Pancreas (tissue), 10 donors: ENCODE measurements at places on chromosomes 1 and 21. TPM values are rescaled to one million over a fixed set of nuclear protein-coding genes. Genes with fewer than 3 reads are reported as not detected.

GRCh38 chr21:45135868-45136267 is 61.5 kb downstream of the ADARB1 start:
- no peaks in the 10 kb centered on the region for H3K4me1 ChIP-seq
- no peaks in the 10 kb centered on the region for H3K36me3 ChIP-seq
- no peak overlapping the region for H3K4me3 ChIP-seq
- no peak for DNase-seq

- no peak overlapping the region for H3K4me3 ChIP-seq
- no peak for DNase-seq
- no peaks in the 10 kb centered on the region for H3K27me3 ChIP-seq
- H3K36me3 ChIP-seq, result no peaks in the 10 kb centered on the region
- no peak overlapping the region for H3K27ac ChIP-seq
These were observed 1.6 kb downstream of the TADA1 start for GRCh38 chr1:166874464-166874863.

- H3K4me3 ChIP-seq, result no peak overlapping the region
- no peak overlapping the region for H3K27ac ChIP-seq
- DNase-seq, result no peak
- no peaks in the 10 kb centered on the region for H3K4me1 ChIP-seq
- H3K36me3 ChIP-seq, result no peaks in the 10 kb centered on the region
- H3K27me3 ChIP-seq, result no peaks in the 10 kb centered on the region
These were observed 65.5 kb upstream of the AK4 start for GRCh38 chr1:65082346-65083040.

The HSPB7 gene
- 0.65 TPM for total RNA-seq

GRCh38 chr21:44337449-44337848 is 1.7 kb downstream of the CFAP410 start:
- H3K27ac ChIP-seq, result no peak overlapping the region
- H3K4me1 ChIP-seq, result no peaks in the 10 kb centered on the region
- no peaks in the 10 kb centered on the region for H3K36me3 ChIP-seq
- H3K4me3 ChIP-seq, result no peak overlapping the region
- no peaks in the 10 kb centered on the region for H3K27me3 ChIP-seq

DNA sequence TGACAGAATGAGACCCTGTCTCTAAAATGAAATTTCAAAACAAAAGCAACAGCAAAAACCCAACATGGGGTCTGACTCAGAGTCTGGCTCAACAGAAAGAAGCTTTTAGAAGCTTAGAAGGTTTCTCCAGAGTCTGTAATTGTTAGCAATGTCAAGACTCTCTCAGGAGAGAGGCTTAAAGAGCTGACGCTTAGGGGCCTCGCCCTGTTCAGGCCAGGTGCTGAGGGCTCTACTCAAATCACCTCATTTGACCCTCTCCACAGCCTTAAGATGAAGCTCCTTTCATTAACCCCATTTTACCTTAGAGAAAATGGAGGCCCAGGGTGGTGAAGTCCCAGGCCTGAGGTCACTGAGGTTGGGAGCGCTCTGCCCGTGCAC is 5.3 kb upstream of the KIF17 start:
- no peak overlapping the region for H3K27ac ChIP-seq
- H3K27me3 ChIP-seq, result no peaks in the 10 kb centered on the region
- H3K4me3 ChIP-seq, result no peak overlapping the region

- no peak overlapping the region for H3K27ac ChIP-seq
- no peak for DNase-seq
- H3K4me1 ChIP-seq, result no peaks in the 10 kb centered on the region
These were observed 29.6 kb upstream of the LRRC8D start for GRCh38 chr1:89791064-89791726.

DNA sequence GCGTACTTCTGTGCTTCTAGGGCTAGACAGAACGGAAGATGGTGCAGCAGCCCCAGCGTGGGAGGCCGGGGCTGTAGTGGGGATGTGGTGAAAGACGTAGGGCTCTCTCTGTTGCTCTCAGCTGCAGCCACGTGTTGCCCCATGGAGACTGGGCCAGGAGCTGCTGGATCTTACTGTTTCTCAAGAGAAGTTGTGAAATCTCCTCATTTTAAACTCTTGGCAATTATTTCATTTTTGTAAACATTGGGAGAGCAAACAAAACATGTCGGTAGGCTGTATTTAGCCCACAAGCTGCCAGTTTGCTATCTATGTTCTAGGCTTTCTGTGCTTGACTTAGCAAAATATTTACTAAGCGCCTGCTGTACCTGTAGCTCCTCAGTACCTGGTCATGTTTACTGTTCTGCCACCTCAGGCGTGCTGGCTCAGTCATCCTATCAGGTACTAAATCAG is 15.9 kb upstream of the ELOA start:
- peaks cover 34% of the 10 kb centered on the region for H3K4me1 ChIP-seq
- no peaks in the 10 kb centered on the region for H3K36me3 ChIP-seq
- H3K27me3 ChIP-seq, result no peaks in the 10 kb centered on the region
- peak overlapping the region; percentile 78 for H3K27ac ChIP-seq
- DNase-seq, result peak; percentile 79

The FAM131C gene
- 1.9 TPM for total RNA-seq

DNA sequence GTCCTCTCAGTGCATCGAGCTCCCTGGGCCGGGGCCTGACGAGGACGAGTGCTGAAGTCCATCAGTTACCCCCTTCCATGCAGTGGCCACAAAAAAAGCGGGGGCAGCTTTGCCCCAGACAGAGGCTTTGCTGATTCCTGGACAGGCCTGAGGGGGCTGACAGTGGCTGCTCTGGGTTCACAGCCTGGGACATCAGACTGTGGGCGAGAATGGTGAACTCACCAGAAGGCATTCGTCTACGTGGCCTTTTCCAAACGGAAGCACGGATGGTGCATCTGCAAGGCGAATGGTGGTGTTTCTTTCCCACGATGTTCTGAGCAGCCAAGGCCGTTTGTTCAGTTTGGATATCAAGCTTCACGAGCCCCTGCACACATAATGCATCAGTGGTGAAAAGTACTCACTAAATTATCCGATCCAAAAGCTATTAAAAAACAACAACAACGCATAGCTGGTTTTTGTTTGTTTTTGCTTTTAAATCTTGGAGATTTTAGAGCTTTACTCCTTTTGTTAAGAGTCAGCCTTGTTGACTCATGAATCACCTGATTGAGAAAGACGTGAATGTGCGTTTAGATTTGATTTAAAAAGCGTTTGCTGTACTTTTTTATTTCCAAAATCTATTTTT is 6.3 kb upstream of the ZBTB21 start:
- H3K4me3 ChIP-seq, result no peak overlapping the region
- H3K4me1 ChIP-seq, result peaks cover 1% of the 10 kb centered on the region
- H3K27me3 ChIP-seq, result no peaks in the 10 kb centered on the region
- DNase-seq, result no peak
- no peaks in the 10 kb centered on the region for H3K36me3 ChIP-seq

The TXNIP gene
- total RNA-seq, result 303 TPM

DNA sequence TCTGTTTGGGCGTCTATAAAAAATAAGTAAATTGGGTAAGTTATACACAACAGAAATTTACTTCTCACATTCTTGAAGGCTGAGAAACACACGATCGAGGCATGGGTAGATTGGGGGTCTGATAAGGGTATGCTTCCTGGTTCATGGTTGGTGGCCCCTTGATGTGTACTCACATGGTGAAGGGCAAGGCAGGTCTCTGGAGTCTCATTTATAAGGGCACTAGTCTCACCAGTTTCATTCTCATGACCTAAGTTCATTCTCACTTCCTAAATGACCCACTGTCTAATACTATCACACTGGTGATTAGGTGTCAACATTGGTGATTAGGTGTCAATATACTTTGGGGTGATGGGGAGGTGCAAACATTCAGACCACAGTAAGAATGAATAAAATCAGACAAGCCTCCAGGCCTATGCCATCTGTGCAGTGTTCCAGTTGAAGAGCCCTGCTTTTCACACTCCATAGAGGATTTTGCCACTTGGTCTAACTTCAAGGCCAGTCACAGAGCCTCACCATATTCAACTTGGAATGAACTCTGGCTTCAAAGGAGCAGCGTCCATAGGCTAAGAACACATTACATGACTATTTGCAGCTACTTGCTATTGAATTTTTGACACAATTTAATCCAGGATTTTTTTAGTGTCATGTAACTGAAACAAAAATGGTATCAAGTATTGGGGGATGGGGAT is 2.5 kb upstream of the GBP4 start:
- no peak for DNase-seq
- H3K4me1 ChIP-seq, result no peaks in the 10 kb centered on the region
- H3K27me3 ChIP-seq, result no peaks in the 10 kb centered on the region
- no peak overlapping the region for H3K27ac ChIP-seq
- H3K36me3 ChIP-seq, result no peaks in the 10 kb centered on the region

DNA sequence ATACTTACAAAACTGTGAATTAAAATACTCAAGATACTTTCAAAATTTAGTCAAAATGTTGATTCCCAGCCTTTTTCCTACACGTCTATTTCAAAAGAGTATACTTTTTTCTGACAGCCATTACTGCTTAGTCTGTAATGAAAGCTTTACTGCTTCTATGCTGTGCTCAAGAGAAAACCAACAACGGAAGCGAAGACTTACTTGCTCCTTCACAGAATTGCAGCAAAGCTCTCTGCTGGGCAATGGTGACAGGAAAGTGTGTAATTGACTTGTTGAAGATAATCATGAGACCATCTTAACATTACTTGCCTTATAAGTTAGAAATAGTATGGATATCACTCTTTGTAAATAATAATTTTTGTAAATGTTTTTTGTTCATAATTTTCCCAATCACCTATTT is 1.7 kb upstream of the DYNLT5 start:
- no peak for DNase-seq
- no peaks in the 10 kb centered on the region for H3K27me3 ChIP-seq
- H3K27ac ChIP-seq, result no peak overlapping the region
- no peaks in the 10 kb centered on the region for H3K4me1 ChIP-seq
- H3K36me3 ChIP-seq, result no peaks in the 10 kb centered on the region

- H3K36me3 ChIP-seq, result peaks cover 10% of the 10 kb centered on the region
- DNase-seq, result no peak
- H3K27me3 ChIP-seq, result no peaks in the 10 kb centered on the region
- peaks cover 7% of the 10 kb centered on the region for H3K4me1 ChIP-seq
- H3K4me3 ChIP-seq, result no peak overlapping the region
These were observed 11.3 kb downstream of the MAP7D1 start for GRCh38 chr1:36166938-36167905.

The S100A4 gene
- total RNA-seq, result 10.1 TPM

The UTS2 gene
- total RNA-seq, result not detected

- H3K36me3 ChIP-seq, result no peaks in the 10 kb centered on the region
- no peak for DNase-seq
- H3K4me1 ChIP-seq, result no peaks in the 10 kb centered on the region
- no peaks in the 10 kb centered on the region for H3K27me3 ChIP-seq
- no peak overlapping the region for H3K27ac ChIP-seq
- no peak overlapping the region for H3K4me3 ChIP-seq
These were observed 18.3 kb downstream of the PLEKHA6 start for GRCh38 chr1:204341380-204341779.

DNA sequence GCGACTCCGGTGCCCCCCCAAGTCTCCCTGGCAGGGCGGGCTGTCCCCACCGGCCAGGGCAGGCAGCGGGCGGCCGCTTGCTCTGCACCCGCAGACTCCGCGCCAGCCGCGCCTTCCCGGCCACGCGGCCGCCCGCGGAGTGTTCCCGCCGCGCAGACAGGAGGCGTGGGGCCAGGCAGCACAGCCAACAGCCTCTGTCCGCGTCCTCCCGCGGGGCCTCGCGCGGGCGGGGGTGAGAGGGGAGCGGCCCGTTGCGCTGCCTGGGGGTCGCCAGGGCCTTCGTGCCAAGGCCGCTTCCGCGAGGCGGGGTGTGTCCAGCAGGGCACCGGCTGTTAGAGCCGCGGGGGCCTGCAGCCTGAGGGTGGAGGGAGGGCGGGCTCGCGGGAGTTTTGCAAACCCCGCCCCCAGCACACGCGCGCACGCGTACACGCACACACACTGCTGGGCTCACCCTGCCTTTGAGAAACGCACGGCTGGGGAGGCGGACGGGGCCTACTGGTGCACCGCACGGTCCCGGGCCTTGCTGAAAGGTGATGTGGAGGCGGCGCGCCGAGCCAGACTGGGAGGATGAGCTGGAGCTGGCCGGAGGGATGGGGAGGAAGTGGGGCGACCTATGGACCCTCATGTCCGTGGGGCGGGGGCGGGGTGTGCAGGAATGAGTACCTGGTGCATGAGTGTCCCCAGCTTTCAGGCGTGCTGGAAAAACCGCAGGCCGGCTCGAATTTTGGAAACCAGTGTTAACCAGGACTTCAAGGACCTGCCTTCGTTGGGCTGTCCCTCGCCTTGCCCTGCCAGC is 41.5 kb downstream of the KIAA1614 start:
- H3K27ac ChIP-seq, result peak overlapping the region; percentile 74
- H3K4me3 ChIP-seq, result peak overlapping the region; percentile 44
- peak; percentile 78 for DNase-seq
- H3K36me3 ChIP-seq, result no peaks in the 10 kb centered on the region
- no peaks in the 10 kb centered on the region for H3K4me1 ChIP-seq
- no peaks in the 10 kb centered on the region for H3K27me3 ChIP-seq

The CYP2J2 gene
- total RNA-seq, result 0.65 TPM

GRCh38 chr1:238153939-238154338 is 263.2 kb upstream of the ZP4 start:
- DNase-seq, result no peak
- H3K36me3 ChIP-seq, result no peaks in the 10 kb centered on the region
- no peaks in the 10 kb centered on the region for H3K27me3 ChIP-seq

DNA sequence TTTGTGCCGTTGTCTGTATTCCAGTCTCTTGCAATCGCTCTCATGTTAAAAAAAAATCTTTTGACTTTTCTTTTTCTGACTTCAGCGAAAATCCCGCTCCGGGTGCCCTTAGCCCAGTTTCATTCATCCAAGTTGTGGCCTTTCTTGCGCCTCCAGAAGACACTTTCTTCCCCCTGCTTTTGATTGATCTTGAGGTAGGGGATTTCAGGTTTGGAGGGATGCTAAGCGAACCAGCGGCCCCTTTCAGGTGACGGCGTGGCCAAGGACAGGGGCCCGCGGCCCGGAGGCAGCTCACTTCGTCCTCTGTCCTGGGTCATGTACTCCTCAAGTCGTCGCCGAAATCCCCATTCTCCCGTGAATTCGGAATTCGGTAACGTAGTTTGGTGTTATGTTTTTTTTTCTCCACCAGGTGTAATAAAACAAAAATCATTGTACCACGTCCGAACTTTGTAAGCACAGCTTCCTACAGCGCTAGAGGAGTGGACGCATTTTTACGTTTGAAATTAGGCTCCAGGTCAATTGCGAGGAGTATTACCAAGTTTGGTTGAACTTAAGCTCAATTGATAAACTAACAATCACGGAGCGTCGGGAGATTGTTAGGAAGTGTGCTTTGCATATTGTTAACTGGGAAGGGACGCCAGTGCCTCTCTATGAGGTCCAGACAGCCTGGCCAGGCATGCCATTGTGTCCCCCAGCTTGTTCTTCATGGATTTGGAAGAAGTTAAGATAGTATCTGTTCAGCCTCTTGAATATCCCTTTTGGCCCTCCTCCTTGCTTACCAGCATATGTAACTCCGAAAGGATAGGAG is 1.1 kb downstream of the MRPS6 start:
- H3K4me1 ChIP-seq, result peaks cover 9% of the 10 kb centered on the region
- no peaks in the 10 kb centered on the region for H3K27me3 ChIP-seq
- peak overlapping the region; percentile 70 for H3K4me3 ChIP-seq

The NUDT4B gene
- total RNA-seq, result 1.8 TPM

- peak; percentile 17 for DNase-seq
- H3K27ac ChIP-seq, result no peak overlapping the region
- no peaks in the 10 kb centered on the region for H3K36me3 ChIP-seq
- H3K4me1 ChIP-seq, result peaks cover 30% of the 10 kb centered on the region
- no peaks in the 10 kb centered on the region for H3K27me3 ChIP-seq
- H3K4me3 ChIP-seq, result no peak overlapping the region
These were observed 1.8 kb downstream of the PTTG1IP start for GRCh38 chr21:44871576-44872269.

The CELA3A gene
- total RNA-seq, result 55,024 TPM

The CD247 gene
- 0.35 TPM for total RNA-seq

- H3K4me3 ChIP-seq, result no peak overlapping the region
- DNase-seq, result no peak
- H3K36me3 ChIP-seq, result no peaks in the 10 kb centered on the region
- no peak overlapping the region for H3K27ac ChIP-seq
- H3K27me3 ChIP-seq, result no peaks in the 10 kb centered on the region
- H3K4me1 ChIP-seq, result peaks cover 19% of the 10 kb centered on the region
These were observed 541.1 kb upstream of the CAMK1G start for GRCh38 chr1:209042413-209042812.
